Activated naive CD4-positive, alpha-beta T cell treated with anti-CD3 and anti-CD28 coated beads for 36 hours (primary cell): ENCODE measurements at places on chromosomes 4 and X. TPM values are rescaled to one million over a fixed set of nuclear protein-coding genes. Genes with fewer than 3 reads are reported as not detected.

DNA sequence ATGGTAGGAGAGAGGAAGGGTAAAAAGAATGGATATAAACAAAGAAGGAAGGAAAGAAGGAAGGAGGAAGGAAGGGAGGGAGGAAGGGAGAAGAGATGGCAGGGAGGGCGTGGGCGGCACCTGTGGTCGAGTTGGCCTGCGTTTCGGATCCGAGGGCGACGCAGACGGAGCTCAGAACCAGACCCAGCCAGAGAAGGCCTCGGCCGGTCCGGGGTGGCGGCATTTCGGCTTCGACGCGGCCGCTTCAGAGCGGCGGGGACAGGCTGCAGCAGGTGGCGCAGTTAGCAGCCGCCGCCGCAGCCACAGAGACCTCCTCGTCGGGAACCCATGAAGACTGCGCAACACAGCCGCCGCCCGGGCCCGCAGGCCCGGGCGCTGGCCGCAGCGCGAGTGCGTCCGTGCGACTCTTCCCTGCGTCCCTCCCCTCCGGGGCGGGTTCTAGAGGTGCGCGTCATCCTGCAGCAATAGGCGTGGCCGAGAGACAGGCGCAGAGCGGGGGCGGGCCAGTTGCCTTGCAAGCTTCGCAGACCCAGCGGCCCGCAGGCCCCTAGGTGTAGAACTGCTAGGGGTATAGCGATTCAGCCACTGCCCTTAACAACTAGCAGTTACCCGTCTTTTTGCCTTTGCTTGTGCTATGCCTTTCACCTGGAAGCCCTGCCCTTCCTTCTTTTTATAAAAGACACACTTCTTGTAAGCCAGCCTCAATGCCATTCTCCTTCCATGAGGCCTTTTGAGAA is at the start of gene IDS:
Gene IDS (minus strand): TSS at position 392 of the 737 bp plus-strand sequence. CDS start 169 bp downstream, at position 223.
- peak; percentile 89 for DNase-seq

GRCh38 chr4:182310316-182310715 is 67.1 kb downstream of the TENM3 start:
- no peak for DNase-seq

GRCh38 chr4:72077346-72077745 is 45.5 kb downstream of the NPFFR2 start:
- no peak for DNase-seq

DNA sequence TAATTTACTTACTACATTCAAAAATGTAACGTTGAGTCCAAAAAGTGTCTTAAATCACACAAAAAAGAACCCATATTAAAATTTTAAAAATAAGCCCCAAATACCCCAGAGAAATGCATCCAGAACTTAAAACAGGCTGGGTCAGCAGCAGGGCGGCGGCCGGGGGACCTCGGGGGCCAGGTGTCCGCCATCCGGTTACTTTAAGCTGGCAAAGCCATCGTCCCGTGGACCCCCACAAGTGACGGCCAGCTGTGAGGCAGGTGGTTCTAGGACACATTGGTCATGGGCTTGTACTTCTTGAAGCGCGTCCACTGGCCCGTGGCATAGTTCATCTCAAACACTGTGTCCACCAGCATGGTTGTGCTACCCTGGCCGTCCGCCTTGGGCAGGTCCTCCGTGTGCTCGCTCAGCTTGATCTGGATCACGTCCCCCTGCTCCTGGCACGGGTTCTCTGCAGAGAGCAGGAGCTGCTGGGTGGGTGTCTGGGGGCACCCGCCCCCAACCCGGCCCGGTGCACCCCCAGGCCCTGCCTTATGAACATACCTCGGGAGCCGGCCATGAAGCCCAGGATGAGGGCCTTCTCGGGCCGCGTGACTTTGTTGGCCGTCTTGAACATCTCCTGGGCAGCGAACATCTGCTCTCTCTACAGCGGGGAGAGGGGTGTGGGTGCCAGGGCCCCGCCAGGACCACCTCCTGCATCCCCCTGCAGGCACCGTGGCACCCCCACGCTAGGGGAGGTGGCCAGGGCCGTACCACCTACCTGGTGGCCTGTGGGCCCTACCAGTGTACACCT is 25.5 kb downstream of the NELFA start:
- DNase-seq = no peak

DNA sequence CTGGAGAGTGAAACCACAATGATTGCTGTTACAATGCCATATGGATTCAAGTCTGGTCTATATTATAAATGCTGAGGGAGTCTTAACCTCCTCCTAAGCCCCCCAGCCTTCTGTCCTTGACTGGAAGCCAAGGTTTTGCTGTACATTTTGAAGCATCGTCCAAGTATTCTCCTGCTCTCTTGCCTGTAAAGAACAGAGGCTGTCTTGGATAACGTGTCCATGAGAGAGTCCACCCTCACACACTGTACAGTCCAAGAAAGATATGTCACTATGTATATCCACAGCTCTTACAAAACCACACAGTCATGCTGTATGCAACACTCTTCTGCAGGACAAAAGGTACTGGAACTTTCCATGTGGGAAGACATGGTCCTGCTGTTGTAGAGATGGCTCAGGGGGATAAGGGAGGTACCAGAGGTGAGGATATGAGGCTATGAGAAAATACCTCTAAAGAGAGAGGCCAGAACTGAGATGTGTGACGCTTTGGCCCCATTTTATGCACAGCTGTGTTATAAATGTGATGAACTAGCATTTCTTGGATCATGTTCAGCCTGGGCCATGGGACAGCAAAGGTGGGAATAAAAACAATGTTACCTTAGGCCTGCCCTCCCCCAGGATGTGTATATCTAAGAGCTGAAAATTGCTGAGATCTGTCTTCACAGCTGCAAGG is 678.6 kb downstream of the IQCM start:
- DNase-seq = no peak

DNA sequence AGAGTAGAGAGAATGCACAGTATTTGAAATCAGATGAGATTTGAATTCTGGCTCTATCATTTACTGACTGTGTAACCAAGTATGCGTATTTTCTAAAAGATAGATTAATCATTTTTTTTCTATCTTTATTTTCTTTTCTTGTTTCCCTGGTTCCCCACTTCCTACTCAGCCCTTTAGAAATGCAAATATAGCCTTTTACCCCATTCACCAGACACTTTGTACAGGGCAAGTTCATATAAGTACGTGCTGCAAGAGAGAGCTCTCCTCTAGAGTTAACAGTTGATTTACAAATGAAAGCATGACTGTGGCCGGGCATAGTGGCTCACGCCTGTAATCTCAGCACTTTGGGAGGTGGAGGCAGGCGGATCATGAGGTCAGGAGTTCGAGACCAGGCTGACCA is 17.8 kb upstream of the TDO2 start:
- DNase-seq = no peak

GRCh38 chr4:67685532-67685859 is 15.5 kb downstream of the UBA6 start:
- DNase-seq = no peak

GRCh38 chrX:40237731-40238178 is 140.0 kb upstream of the BCOR start:
- no peak for DNase-seq

The RHOH gene
- 87.5 TPM for total RNA-seq

DNA sequence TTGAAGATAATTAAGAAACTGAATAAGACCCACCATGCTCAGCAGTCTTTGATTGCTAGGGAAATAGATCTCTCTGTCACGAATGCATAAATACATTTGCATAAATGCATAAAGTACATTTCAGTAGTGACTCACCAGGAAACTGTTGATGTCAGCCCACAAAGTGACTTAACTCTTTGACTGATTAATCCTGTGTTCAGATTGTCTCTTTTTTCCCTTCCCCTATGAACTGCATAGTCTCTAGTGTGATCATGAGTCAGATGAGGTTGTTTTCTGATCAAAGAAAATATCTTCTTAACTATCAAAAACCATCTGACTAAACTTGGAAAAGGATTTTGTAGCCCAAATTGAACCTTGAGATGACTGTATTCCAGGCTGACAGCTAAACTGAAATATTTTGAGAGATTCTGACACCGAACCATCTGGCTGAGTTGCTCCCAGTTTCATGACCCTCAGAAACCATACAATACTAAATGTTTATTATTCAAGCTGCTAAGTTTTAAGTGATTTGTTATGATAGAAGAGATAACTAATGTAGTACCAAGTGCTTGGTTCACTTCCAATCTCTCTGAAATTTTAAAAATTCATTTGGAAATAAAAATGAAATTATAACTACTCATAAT is 1381.5 kb upstream of the AGA start:
- DNase-seq = no peak

- no peak for DNase-seq
Measured at GRCh38 chr4:38896940-38897339, 29.3 kb downstream of the FAM114A1 start.

- DNase-seq = no peak
Measured at GRCh38 chrX:39834600-39834999, 263.2 kb downstream of the BCOR start.

GRCh38 chrX:72046447-72046846 is 85.3 kb downstream of the RTL5 start:
- DNase-seq = no peak

DNA sequence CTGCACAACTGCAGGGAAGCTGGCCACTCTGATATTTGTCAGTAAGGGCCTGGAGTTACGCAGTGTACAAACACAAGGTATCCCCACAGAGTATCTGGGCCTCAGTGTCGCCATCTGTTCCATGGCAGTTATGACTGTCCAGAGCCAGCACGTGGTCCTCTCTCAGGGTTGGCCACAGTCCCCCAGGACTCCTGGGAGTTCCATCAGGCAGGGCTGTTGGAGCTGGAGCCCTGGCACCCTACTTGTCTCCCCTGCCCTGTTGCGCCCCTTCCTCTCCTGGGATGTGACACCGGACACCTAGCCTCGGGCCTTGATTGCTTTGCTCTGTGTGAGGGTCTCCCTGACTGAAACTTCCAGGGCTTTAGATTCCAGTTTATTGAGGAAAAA is 8.4 kb downstream of the HTRA3 start:
- no peak for DNase-seq

The HS3ST1 gene
- total RNA-seq = not detected

DNA sequence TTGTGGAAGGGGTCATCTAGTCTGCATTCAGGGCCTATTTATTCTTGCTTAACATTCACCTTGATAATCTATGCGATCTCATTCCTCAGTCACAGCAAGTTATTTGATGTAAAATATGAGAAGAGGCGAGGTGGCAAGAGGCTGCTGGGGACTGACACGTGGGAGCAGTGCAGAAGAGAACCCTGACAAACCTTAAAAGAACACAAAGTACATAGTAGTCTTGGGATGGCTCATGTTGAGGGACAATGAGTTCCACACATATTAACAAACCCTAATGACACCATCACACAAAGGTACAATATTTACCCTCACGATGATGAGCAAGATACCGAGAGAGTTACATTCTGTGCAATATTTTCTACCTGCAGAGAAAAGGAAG is 57.5 kb downstream of the MAML3 start:
- DNase-seq = peak; percentile 32

DNA sequence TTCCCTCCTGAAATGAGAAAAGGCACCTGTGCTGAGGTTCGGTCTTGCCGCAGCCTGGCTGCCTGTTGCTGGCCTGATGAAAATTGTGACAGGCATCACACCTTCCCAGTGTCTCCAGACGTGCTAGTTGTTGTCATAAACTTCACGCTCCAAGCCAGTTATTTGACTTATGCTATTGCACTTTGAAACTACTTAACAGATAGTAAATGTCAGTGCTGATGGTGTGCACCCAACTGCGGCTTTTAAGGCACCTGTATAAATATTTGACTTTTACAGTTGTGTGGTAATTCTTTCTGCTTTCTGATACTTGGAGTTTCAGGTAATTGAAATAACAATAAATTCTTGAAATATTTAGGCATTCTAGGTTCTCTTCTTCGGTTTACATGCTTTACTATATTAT is 1.8 kb downstream of the WWC2 start:
- DNase-seq = no peak

- DNase-seq = no peak
Measured at GRCh38 chrX:150980186-150980585, 2.9 kb upstream of the HMGB3 start.

DNA sequence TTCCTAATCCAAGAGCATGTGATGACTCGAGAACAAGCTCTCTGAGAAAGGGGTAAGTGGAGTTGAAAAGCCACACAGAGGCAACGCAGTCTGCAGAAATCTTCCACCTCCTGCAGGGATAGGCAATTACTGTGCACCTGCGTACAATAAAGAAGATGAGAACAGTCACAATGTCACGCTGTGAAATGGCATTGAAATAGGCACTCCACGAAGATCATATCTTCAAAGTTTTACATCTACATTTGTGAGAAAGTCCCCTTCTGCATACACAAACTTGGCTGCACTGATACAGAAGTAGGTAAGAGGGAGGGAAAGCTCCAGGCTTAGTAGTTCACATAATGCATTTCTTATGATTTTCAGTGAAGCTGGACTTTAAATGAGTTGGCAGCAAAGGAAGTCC is 27.1 kb downstream of the DDX60L start:
- no peak for DNase-seq

DNA sequence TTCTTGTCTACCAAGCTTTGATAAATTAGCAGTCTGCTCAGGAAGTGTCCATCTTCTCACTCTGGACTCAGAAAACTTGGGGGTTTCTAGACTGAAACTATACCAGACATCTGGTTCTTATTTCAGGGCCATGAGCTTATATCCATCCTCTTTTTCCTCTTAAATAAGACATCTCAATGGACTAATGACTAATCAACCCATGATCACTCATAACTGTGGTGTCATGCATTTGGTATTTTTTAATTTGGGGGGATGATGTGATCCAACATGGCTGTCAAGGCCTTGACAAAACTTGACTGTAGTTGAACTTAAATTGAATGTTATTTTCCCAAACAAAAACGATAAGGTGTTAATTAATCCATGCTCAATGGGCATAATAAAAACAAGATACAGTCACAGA is 87.8 kb downstream of the GPRASP3 start:
- DNase-seq = no peak

DNA sequence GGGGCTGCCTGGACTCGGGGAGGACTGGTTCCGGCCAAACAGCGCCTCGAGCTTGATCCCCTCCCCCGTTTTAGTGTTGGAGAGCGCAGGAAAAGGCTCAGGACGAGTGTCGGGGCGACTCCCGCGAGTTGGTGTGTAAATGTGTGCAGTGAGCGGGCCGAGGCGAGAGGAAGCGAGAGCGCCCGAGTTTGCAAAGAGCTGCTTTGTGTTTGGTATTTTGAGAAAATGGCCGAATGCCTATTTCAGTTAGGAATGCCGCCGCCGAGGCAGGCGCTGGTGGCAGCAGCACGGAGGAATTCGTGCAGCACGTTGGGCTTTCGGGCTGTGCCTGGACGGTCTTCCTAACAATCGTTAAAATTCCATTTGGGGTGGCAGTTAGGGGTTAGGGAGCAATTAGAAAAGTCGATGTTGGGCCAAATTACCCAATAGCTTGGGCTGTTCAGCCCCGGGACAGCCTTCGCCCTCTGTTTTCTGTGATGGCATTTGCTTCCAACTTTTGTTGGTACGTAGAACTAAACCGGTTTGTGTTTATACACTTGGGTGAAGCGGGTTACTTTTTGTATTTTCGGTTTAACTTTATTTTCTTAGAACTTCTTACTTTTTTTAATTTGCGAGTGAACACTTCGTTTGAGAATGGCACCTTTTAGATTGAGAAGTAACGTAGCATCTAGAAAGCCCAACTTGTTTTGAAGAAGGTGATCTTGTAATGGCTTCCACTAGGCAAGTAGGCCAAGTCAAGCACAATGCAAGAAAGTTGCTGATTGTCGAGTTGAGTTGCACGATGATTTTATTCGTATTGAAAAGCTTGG is 1.6 kb downstream of the REST start:
- peak; percentile 64 for DNase-seq

- peak; percentile 41 for DNase-seq
Measured at GRCh38 chrX:71492231-71493065, 40.5 kb upstream of the OGT start.

GRCh38 chr4:48804584-48805301 is 24.7 kb upstream of the FRYL start:
- DNase-seq = no peak

- DNase-seq = no peak
Measured at GRCh38 chr4:138199568-138200235, 42.4 kb downstream of the SLC7A11 start.
